Central memory CD4-positive, alpha-beta T cell (primary cell): ENCODE measurements at places on chromosomes 1 and 21.

- no peak for DNase-seq
Measured at GRCh38 chr1:179278920-179279319, 14.7 kb upstream of the SOAT1 start.

- no peak for DNase-seq
Measured at GRCh38 chr1:43446881-43447835, 6.6 kb downstream of the HYI start.

DNA sequence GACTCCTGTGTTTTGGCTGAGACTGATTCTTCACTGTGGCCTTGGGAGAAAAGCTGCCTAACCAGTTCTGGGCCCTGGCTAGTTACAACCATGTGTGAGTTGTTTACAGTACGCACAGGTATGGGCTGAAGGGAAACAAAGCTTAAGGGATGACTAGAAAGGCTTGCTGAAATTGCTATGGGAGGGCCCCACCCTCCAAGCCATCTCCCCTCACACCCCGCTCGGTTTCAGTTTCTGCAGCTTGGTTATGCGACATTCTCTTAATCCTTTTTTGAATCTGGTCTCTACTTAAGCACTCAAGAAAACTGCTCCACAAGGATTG, 43.1 kb downstream of the PBX1 start:
- no peak for DNase-seq

DNA sequence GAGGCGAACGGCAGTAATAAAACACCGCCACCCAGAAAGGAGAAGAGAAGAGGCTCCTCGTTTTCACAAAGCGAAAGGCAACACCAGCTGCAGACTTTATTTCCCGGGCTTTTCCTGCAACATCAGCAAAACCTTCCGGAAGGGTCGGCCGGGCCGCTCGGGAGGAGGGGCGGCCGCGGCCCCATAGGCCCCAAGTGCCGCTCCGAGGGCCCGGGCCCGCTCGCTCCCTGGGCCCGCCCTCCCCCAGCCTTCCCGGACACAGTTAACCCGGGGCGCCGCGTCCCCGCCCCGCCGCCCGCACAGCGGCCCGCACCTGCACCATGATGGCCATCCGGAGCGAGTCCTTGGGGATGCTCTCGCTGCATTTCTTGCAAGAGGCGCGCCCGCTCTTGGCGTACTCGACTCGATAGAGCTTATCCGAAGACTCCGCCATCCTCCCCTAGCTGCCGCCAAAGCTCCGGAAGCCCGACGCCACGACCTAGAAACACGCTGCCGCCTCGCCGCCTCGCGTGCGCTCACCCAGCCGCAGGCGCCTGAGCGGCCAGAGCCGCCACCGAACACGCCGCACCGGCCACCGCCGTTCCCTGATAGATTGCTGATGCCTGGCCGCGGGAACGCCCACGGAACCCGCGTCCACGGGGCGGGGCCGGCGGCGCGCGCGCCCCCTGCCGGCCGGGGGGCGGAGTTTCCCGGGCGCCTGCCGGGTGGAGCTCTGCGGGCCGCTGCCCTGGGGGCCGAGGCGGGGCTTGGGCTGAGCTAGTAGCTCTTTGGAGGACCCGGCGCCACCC, at the start of gene PARP1:
TSS of gene PARP1 (minus strand) at position 597 of the 788 bp plus-strand sequence. CDS start at position 433, 164 bp downstream.
- peak; percentile 88 for DNase-seq

DNA sequence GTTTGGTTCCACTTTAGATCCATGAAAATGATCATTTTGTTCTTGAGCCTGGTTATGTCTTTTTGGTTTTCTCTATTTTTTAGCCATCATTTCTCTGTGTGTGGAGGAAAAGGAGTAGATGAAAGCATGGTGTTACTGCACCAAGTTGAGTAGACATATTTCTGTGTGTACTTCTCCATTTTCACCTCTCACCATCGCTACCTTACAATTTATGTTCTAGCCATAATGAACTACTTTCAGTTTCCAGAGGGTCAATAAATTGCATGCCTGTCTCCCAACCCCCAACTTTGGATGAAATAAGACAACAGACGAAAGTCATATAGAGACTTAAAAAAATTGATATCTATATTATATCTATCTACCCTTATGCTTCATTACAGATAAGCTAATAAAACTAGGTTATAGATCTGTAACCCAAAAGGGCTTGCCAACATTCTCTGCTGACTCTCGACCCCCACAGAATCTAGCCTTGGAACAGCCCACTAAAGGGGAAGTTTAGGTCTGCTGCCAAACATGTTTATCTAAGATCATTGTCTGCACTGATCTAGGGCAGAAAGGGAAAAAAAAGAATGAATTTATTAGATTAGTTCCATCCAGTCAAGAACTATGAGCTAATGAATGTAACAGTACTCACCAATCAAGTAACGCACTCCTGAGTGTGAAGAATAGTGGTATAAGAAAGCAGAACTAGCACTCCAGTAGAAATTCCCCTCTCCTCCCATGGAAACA, 7.5 kb upstream of the MAN1A2 start:
- DNase-seq = no peak

GRCh38 chr21:15279482-15279881, 214.7 kb upstream of the NRIP1 start:
- no peak for DNase-seq

GRCh38 chr1:3785045-3785444, 11.3 kb downstream of the LRRC47 start:
- DNase-seq = no peak

- DNase-seq = no peak
Measured at GRCh38 chr1:222791006-222791710, 23.7 kb upstream of the DISP1 start.

DNA sequence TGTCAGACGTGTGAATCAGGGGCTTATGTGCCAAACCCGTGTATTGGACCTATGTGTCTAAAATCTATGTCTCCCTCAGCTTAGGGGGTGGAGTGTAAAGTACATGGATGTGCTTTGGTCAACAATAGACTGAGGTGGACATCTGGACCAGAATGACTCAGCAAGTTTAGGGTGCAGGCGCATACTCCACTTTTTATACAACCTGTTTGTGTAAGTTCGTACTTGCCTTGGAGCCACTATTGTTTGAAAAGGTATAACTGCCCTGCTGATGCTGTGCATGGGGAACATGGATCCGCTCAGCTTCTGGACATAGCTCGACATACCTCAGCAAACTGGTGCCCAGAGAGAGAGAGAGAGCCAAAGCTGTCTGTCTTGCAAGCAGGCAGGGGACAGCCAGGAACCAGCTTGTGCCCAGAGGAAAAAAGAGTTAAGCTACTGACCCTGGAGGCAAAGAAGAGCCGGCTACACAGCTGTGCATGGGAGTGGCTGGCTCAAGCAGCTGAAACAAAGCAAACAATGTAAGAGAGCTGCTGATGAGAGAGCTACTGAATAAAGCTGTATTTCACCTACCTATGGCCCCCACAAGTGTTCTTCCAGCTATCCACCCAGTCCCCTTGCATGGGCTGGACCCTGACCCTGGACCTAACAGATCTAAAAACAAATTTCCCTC, 41.2 kb downstream of the GJA5 start:
- DNase-seq = no peak

DNA sequence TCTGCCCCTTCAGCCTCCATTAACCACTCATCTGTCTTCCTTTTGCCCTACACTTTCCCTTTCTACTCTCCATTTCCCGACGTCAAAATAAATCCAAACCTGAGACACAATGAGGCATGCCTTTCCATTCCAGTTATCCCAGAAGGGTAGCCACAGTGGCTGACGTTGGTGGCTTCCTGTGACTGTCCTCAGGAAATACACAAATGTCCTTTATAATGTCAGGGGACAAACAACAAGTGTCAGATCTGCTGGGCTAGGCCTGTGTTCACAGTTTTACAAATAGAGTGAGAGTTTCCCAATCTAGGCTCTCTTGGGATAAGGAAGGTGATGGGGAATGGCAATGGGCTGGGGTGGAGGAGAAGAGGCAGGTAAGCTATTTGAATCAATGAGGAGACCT, 135.3 kb downstream of the BRINP2 start:
- DNase-seq = no peak

DNA sequence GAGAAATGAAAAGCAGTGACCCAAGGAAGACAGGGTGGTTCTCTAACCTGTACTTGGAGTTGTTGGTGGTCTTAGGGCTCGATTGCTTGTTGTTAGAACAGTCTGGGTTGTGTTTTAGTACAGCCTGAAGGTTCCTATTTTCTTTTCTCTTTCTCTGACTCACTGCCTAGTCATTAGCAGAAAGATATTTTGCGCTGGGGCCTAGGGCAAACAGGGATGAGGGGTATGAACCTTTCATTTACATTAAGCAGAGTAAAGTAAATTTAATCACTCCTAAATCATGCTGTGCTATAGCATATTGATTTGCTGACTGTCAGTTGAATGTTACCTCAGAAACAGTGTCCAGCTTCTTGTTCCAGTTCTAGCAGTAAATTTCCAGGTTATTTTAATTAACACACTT, 197.2 kb downstream of the RWDD3 start:
- no peak for DNase-seq

DNA sequence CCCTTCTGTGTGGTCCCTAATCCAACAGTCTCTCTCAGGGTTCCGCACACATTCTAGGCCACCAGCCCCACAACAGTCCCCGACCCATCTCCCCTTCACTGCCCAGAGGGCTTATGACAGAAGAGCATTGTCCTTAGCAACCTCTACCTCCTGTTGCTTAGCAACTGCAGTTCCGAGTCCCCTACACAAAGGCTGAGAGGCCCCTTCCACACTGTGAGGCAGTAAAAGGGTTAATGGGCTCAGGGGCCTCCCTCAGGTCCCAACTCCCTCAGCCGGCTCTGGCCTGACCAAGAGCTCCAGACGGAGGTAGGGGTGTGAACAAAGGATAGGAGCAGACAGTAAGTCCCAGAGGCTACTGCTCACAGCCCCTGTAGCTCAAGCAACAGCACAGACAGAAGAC, 4.3 kb downstream of the IGSF9 start:
- no peak for DNase-seq

GRCh38 chr1:209130886-209131285, 452.6 kb upstream of the CAMK1G start:
- DNase-seq = no peak

DNA sequence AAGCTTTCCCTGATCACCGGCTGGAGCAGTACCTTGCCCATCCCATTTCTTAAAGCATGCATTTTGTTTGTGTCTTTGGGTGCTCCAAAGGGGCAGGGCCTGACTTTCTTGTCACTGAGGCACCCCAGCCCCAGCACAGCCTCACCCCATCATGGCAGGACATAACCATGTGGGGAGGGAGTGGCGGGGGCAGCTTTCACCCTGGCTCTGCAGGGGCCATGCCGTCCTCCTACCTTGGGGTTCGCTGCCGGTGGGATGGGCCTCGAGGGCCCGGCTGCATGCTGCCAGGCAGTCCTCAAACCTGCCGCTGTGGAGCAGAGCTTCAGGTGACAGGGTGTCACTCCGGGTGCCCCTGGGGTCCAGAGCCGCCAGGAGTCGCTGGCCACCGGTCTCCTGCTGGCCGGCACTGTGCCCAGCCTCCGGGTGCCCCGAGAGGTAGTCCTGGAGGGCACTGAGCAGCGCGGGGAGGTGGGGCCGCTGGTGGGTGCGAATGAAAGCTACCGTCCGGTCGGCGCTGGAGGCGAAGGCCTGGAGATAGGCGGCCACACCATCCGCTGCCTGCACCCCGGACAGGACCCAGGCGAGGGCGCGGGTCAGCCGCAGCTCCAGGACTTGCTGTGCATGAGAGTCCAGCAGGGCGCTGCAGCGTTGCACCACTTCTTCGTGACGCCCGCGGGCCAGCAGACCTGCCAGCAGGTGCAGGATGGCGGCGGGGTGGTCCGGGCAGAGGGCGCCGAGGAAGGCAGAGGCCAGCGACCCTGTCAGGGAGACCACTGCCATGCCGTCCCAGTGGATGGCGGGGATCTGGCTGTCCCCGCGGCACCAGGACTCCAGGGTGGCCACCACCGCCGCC, 1.5 kb downstream of the TTC34 start:
- DNase-seq = no peak

DNA sequence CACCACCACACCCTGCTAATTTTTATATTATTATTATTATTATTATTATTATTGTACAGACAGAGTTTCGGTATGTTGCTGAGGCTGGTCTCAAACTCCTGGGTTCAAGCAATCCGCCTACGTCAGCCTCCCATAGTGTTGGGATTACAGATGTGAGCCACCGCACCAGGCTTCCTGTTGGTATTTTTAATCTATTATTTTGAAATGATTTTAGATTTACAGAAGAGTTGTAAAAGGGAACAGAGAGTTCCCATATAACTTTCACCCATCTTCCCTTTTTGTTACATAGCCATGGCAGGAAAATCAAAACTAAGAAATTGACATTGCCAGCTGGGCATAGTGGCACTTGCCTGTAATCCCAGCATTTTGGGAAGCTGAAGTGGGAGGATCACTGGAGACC, 42.9 kb upstream of the CITED4 start:
- no peak for DNase-seq
